Fibroblast of skin of scalp (primary cell): ENCODE measurements at places on chromosomes 3 and 15.

GRCh38 chr3:106068795-106069194 lies 200.0 kb upstream of the CBLB start:
- DNase-seq, result no peak

- DNase-seq, result peak; percentile 84
Measured at GRCh38 chr15:92930776-92931175, 30.7 kb downstream of the CHD2 start.

- DNase-seq, result no peak
Measured at GRCh38 chr3:185778094-185778493, 46.7 kb downstream of the IGF2BP2 start.

GRCh38 chr15:90315278-90315982 lies 36.7 kb upstream of the ZNF774 start:
- DNase-seq, result peak; percentile 69

DNA sequence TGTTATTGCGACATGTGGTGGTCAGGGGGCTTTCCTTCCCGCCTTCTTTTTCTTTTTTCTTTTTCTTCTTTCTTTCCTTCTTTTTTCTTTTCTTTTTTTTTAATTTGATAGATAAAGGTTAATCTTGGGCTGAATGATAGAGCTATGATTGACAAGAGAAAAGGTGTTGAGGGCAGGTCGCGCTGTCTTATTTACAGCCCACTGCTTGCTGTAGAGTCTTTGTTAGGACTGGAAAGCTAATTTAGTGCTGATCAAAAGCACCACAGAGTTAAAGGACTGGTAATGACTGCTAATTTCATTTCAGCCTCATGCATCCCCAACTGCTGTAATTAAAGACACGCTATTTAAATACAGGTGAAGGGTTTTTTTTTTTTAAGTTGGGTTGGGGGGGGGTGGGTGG lies 10.6 kb upstream of the SOX2 start:
- DNase-seq, result no peak

DNA sequence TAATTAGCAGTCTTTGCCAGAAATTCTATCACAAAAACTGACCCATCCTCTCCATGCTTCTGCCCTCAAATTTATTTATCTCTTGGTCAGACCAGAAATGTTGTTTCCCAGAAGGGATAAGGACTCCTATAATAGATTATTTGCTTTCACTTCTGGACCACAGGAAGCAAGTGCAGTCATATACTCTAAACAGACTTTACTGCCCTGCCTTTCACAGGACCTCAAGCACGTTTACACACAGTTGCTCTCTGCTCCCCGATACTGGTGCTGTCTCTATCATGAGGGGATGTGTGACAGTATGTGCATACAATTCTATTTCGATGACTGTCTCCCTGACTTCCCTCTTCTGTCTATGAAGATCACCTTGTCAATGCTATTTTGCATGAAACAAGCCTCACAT lies 205.5 kb upstream of the TGFBR2 start:
- no peak for DNase-seq

DNA sequence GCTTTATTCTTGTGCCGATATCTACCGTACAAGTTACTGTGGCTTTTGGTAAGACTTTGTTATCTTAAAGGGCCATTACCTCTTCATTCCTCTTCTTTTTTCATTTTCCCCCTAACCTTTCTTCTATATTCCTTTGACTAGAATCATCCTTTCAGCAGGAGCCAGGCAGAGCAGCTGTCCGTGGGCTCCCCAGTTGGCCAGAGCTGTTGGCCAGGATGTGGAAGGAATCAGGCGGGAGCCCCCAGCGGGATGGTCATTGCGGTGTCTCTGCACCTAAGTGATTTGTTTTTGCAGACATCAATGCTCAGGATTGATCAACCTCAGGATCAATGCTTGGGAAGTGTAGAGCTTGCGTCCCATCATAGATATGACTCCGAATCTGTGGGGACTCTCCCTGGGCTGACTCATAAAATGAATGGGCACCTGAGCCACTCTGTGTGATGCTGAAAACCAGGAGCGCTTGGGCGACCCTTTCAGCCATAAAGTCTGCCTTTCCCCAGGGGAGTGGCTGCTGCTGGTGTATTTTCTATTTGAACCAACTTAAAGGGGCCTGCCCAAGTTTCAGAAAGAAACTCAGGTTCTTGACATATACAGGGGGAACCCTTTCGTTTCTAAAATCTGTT lies 21.7 kb downstream of the APBA2 start:
- no peak for DNase-seq

- no peak for DNase-seq
Measured at GRCh38 chr3:192408647-192409200, 318.6 kb downstream of the FGF12 start.

DNA sequence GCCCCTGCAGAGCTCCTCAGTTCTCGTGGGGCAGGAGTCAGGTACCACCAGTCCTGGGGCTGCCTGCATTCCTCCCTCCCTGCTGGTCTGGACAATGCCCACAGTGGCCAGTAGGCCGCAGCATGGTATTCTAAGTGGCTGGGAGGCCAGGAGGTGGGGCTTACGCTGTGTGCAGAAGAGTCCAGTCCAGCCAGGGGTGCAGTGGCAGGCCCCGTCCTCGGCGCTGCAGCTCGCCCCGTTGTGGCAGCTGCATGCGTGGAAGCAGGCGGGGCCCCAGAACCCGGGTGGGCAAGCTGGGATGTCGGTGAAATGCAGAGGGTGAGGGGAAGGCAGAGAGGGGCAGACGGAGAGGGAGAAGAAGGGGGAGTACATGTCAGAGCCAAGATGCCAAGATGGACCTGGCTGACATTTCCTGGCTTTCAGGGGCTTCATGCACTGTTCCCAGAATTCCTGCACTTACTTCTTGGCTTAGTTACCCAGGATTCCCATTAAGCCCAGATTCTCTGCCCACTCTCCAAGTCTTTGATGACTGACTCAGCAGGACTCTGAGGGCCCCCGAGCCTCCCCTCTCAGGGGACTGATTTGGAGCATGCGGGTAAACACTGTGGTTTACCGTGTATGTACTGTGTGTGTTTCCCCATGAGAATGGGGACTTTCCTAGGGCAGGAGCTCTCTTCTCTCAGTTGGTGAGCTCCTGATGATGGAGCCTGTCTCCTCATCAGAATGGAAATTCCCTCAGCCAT lies 47.5 kb downstream of the RAB11A start:
- DNase-seq, result peak; percentile 65

GRCh38 chr3:108127301-108127988 lies 36.6 kb upstream of the CD47 start:
- DNase-seq, result no peak

- peak; percentile 14 for DNase-seq
Measured at GRCh38 chr15:44735482-44736180, 697 bp upstream of the TRIM69 start.

DNA sequence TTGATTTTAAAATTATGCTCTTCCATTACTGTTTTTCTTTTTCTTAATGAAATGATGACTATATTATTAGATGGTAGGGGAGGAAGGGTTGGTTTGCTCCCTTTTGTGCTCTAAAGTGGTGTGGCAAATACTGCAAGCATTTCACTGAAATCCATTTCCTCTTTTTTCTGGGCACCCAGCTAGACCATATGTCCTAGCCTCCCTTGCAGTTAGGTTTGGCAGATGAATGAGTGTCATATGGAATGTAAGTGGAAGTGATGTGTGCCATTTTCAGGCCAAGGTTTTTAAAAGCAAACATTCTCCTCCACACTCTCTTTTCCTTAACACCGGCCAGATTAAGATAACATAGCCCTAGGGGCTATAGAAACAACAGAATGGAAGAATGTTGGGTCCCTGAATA lies 363.0 kb downstream of the FGF12 start:
- DNase-seq, result no peak

- DNase-seq, result peak; percentile 96
Measured at GRCh38 chr15:38894243-38894948, 329.8 kb upstream of the RASGRP1 start.

DNA sequence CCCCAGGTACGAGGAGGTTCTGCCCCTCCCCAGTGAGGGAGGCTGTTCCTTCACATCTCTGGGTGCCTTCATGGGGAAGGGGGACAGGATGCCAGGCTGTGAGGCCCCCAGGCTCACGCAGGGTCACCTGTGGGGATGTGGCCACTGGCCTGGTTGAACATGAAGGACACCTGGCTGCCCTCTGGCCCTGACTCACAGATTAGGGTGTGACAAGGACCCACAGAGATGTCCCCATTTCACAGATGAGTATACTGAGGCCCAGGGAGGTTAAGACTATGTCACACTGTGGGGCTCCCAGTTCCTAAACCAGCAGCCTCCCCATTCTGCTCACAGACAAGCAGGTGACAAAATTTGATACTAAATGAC lies 42.4 kb downstream of the PCSK6 start:
- DNase-seq, result no peak

DNA sequence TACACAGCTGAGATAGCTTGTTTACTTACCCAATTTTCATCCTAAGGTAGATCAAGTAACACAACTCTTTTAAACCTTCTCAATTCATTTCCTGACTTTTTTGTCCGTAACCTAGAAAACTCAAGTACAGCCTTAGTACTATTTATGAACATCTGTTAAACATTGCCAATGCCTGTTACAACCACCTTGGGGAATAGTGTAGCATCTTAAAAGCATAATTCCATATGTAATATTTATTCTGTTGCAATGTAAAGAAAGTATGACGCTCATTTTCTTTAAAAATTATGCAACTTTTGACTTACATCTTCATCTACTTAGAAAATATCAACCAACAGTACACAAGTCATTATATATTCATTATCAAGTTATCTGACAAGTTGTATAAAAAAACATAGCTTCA lies 54.6 kb downstream of the SUCLG2 start:
- no peak for DNase-seq

DNA sequence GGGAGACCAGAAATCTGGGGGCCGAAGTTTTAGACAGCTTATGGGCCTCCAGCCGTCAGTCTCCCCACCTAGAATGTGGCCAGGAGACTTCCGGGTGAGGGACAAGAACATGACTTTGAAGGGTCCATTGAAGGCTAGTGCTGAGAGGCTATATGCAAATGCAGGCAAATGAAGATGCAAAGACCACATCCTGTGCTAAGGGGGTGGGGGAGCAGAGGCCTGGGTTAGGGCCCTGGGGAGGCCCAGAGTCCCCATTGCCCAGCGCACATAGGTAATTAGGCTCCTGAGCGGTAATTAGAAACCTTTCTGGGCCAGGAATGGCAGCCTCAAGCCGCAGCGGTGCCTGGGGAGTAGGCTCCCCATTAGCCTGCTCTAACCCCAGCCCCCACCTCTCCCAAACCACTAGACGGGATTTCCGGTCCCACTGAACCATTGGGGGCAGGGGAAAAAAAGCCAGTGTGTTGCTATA lies 6.8 kb downstream of the CSK start:
- DNase-seq, result no peak
